ENCODE measurements at places on chromosomes 2 and 18.

DNA sequence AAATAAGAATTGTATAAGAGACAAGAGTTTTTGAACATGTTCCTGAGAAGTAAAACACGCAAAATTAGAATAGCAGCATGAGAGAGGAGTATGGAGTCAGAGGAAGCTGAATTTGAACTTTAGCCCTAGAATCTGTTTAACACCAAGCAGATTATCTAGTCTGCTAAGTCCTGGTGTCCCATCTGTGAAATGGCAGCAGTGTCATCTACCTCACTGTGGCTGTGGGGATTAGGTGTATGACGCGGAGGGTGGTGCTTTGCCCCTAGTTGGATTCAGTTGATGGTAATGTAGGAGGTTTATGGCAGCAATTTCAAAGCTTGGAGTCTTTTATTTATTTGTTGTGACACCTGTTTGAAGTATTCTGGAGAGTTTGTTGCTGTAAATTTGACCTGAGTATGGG is 79.2 kb downstream of the ZNF532 start:
- no peak for DNase-seq

DNA sequence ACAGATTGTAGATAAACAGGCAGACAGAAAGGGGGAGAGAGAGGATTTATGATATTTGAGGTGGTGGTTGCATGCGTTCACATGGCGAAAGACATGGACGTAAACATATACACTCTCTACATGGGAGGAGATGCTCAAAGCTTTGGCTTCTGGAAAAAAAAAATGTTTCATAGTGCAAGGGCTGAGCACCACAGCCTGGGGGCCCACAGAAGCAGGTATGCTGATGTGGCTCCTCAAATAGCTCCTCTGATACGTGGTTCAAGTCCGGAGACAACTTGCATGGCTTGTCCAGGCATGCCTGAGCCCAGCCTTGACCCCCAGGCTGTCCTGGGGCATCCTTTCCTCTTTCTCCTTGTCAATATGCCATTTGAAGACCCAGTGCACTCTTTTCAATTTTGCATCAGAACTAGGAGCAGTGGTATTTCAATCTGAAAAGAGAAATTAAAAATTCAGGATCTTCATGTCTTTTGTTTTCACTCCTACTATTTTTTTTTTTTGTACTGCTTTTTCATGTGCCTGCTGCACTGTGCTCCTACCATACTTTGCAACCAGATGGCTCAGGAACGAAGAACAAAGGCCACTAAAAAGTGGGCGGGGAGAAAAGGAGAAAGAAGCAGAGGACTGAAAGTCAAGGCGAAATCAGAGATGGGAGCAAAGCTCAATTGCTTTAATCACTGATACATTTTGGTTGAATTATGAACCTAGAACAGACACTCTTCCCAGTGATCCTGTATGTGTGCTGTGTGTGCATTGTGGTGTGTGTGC is 495.7 kb upstream of the TCF4 start:
- DNase-seq, result no peak

DNA sequence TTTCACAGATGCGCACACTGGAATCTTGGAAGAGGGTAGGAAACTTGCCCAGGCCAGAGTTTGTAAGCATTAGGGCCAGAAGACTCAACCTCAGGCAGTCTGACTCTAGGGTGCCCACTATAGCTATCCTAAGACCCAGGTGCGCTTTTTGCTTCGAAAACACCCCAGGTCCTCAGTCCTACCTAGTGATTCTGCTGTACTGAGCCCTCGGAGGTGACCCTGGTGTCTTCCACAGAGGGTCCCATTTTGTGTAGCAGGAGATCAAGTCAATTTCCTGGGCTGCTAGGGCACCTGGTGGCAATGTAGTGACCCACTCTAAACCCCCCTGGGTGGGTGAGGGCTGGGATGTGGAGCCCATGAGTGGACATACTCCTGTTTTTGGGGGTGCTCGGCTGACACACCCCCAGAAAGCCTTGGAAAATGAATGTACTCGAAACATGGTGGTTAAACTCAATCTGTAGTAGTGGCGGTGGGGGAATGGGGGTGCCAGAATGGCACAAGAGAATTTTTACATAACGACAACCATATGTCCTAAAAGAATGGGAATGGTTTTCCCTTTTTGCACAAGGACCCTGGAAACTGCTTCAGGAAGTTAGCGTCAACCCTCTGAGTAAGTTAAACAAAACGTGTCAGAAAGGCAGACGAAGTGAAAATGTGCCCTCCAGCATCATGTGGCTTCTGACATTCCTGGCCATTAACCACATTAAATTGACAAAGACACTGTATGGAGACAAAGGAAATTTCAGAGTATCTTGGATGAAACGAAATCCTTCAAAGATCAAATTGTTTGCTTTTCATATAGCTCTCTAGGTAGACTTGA is 218.0 kb upstream of the COPS8 start:
- peak; percentile 92 for DNase-seq

DNA sequence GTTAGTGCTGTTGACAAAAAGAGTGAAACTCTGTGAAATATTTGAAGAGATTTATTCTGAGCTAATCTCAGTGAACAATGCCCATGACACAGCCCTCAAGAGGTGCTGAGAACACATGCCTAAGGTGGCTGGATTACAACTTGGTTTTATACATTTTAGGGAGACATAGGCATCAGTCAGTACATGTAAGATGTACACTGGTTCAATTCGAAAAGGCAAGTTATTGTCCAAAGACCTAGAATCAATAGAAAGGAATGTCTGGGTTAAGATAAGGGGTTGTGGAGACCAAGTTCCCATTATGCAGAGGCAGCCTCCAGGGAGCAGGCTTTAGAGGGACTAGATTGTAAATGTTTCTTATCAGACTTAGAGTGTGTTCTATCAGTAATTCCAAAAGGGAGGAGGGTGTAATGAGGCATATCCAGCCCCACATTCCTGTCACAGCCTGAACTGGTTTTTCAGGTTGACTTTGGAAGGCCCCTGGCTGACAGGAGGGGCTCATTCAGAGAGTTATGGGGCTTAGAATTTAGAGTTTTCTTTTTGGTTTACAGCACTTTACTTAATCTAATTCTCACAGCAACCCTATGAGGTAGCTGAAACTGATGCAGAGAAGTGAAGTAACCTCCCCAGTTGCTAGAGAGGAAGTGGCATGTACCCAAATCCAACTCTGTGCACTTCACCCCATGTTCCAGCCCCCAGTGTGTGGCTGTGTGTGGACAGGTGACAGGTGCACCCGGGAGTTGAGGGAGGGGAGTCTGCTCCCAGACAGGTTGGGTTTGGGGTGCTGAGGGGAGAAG is 28.3 kb upstream of the ASAP2 start:
- DNase-seq, result peak; percentile 47
